Stimulated activated CD8-positive, alpha-beta memory T cell treated with anti-CD3 and anti-CD28 coated beads, Interleukin-4, amount 100 ng/mL, for 24 hours (primary cell): ENCODE measurements at places on chromosomes 2 and 18.

- no peak for DNase-seq
Measured at GRCh38 chr2:108297436-108298141, 8.9 kb downstream of the SULT1C2 start.

DNA sequence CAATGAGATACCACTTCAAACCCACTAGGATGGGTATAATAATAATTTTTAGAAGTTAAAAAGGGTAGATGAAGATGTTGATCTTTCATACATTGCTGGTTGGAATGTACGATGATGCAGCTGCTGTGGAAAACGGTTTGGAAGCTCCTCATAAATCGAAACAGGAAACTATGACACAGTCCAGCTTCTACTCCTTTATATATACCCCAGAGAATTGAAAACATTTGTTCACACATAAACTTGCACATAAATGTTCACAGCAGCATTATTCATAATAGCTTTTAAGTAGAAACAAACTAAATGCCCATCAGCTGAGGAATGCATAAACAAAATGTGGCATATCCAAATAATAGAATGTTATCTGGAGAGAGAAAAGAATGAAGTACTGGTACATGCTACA lies 95.0 kb downstream of the STRADB start:
- no peak for DNase-seq

- DNase-seq: no peak
Measured at GRCh38 chr2:96847586-96847985, 3.8 kb upstream of the ANKRD23 start.

DNA sequence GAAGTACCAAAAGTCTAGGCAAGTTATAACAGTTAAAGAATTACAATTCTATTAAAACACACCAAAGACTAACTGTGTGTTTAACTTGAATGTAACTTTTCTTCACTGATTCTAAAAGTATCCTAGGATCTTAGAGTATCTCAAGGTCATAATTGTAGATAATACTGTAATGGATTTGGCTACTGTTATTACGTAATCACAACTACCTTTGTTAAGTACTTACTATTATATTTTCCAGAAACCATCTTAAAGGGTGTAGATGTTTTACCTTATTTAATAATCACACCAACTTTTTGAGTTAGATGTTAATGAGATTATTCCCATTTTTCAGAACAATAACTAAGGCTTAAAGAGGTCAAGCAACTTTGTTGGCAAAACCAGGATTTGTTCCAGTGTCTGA lies 161.3 kb upstream of the REG3A start:
- no peak for DNase-seq

DNA sequence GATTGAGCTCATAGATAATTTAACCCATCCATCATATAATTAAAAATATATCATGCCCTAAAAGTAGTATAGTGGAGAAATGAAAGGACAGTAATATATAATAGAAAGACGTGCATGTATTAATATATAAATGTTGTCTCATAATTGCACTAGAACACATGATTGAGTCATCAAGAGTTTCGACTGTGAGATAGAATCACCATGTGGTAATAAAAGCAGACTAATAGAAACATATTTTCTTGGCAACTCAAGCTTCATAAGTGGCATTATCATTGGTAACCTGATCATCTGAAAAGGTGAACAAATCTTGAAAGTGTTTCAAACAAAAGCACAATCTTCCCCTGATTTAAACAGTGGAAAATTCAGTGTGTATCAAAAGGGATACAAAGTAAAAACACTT lies 188.8 kb downstream of the CYRIA start:
- DNase-seq: no peak

GRCh38 chr2:239644011-239644410 lies 243.2 kb upstream of the HDAC4 start:
- DNase-seq: no peak

DNA sequence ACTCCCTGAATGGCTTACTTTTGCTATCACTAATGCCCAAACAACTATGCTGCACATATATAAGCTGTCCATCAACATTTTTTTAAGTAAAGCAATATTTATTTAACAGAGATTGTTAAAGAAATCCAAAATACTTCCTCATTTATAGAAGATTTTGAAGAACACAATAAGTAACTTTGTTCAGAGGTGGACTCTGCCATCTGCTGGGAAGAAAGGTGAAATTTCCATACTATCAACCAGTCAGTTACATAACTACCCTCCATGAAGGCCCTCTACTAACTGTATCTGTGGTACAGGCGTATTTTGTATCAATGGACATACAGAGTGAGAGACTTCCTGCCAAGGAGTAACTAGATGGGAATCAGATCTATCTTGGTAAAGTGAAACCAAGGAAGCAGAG lies 106.0 kb downstream of the DTNB start:
- DNase-seq: no peak
